ENCODE measurements at places on chromosomes 2 and 18.

- no peak for DNase-seq
These were observed 34.1 kb upstream of the MAT2A start for GRCh38 chr2:85504778-85505261.

DNA sequence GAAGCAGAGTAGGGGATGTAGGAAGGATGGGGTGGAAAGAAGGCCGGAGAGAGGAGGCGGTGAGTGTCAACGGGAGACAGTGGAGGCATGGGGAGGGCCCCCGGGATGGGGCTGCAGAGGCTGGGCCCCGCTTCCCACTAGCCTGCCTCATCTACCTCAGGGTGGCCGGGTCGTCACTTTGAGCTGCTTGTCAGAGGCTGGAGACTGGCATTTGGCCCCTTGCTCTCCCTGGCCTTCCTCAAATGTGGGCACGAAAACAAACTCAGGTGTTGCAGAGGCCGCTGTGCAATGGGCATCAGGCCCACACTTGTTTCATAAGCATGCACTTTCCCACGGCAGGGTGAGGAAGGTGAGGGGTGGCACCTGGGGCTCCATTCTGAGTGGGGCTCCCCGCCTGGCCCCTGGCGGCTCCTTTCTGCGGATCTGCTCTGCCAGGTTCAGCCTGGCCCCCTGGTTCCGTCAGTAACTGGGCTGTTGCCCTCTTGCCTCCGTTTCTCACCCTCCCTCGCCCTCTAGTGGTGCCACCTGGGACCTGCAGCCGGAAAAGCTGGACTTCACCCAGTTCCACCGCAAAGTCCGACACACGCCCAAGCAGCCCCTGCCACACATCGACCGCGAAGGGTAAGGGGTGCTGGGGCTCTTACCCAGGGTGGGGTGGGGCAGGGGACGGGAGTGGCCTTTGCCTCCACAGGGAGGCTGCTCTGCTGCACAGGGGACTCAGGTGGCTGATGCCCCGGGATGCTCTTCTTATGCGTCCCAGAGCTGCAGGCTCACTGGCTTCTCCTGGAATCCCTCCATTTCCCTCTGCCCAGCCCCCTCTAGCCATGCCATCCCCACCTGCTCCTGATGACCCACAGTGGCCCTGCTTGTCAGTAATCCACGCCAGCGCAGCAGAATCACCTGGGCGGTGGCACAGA is 125.4 kb downstream of the CTIF start:
- DNase-seq: peak; percentile 74

- no peak for DNase-seq
These were observed 12.1 kb downstream of the GALNT14 start for GRCh38 chr2:31125918-31126695.

- DNase-seq: no peak
These were observed 35.4 kb downstream of the CACNB4 start for GRCh38 chr2:152063325-152063924.

- DNase-seq: no peak
These were observed 23.8 kb downstream of the ANKAR start for GRCh38 chr2:189698020-189698887.

- peak; percentile 20 for DNase-seq
These were observed 455 bp downstream of the PREPL start for GRCh38 chr2:44360749-44361329.

DNA sequence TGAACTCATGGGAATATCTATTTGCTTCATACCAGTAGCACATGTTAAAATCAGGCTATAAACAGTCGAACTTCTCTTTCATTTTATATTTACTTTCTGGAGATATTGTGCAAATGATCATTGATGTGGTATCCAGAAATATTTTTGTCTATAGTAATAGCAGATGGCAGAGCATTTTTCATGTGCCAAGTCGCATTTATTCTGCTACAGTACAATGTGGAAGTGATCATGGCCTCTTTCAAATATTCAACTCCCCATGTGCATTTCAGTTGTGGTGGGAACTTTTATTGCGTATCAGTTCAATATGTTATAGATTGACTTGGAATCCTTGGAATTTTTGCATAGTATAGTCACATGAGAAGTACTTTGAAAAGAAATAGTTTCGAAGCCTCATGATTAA is 57.4 kb downstream of the RHBDD1 start:
- DNase-seq: no peak

- no peak for DNase-seq
These were observed 475.4 kb downstream of the PARD3B start for GRCh38 chr2:205020673-205021072.

- no peak for DNase-seq
These were observed 315.1 kb upstream of the EPAS1 start for GRCh38 chr2:45982096-45982495.

GRCh38 chr2:111176867-111177266 is 56.2 kb downstream of the BCL2L11 start:
- no peak for DNase-seq

DNA sequence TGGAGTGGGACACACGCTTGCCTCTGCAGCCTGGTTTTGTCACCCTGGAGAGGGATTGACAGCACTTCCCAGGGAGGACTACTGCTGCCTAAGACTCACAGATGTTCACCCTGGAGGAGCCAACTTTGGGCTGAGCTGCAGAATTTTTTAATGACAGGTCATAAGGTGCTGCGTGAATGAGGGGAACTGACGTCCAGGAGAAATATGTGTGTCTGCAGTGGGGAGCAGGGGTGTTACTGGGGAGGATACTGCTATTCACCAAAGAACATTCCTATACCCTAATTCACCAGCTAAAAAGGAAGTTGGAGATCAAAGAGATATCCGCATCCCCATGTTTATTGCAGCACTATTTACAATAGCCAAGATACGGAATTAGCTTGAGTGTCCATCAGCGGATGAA is 144.4 kb downstream of the MGAT5 start:
- no peak for DNase-seq

DNA sequence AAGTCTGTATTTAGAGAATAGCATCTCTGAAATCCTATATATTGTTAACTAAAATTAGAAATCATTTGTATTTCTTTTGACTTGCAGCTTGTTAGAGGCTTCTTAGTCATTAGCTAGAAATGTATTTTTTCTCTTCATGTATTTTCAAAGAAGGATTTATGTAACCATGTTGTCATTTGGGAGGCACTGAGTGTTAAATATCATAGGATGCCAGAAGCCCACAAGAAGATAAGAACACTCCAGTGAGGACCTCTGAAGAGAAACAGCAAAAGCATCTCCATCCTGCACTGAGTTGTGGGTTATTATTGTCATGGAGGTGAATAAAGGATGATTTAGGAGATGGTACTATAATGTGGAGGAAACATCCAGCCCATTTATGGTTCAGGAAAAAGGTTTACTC is 93.5 kb downstream of the UBE2E3 start:
- DNase-seq: no peak

DNA sequence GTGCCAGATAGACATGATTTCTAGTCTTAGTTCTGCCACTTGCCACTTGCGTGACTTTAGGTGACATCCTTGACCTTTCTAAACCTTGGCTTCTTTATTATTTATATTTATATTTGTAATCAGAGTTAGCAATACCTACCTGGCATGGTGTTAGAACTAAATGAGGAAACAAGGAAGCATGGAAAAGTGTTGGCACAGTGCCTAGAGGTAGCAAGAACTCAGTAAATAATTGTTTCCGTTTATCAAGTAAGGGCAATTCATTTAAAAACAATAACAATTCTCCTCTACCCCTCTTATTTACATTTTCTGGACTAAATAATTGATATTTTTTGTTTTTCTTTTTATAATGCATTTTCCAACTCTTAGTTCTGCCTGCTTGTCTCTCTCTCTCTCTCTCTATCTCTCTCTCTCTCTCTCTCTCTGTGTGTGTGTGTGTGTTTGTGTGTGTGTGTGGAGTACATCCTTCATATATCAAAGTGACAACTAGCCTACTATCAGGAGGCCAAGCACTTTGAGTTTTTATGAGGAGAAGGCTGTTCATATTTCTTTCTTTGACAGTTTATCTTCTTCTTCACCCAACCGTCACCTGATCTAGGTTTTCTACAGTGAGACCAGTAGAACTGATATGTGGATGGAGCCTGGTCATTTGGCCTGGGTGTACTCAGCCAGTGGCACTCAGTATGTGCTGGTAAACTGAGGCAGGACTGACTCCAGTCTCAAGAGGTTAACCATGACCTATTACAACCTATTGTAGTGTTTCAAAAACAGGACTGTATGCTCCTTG is 134.5 kb downstream of the LRRTM1 start:
- no peak for DNase-seq

GRCh38 chr2:236130349-236130998 is 37.7 kb downstream of the GBX2 start:
- DNase-seq: no peak

DNA sequence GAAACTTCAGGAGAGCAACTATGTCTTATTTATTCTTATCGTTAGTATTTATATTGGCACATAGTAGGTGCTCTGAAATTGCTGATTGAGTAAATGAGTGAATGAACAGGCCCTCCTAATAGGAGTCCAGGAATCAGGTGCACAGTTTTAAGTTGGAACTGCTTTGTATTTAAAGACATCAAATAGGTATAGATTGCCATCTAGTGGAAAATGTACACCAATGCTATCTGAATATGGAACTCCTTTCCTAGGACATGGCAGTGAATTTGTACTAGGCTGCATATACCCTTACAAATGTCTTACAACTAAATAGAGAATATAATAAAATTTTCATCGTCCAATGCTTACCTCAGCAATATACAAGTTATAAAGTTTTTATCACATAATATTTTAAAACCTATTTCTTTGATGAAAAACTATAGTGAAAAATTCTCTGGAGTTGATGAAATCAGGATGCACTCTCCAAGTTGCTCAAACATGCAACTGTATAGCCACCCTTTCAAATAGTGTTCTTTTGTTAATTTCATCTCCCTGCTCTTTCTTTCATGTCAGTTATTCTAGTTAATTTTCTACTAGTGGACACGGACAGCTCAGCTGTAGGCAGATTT is 318.9 kb upstream of the SYT4 start:
- peak; percentile 10 for DNase-seq

DNA sequence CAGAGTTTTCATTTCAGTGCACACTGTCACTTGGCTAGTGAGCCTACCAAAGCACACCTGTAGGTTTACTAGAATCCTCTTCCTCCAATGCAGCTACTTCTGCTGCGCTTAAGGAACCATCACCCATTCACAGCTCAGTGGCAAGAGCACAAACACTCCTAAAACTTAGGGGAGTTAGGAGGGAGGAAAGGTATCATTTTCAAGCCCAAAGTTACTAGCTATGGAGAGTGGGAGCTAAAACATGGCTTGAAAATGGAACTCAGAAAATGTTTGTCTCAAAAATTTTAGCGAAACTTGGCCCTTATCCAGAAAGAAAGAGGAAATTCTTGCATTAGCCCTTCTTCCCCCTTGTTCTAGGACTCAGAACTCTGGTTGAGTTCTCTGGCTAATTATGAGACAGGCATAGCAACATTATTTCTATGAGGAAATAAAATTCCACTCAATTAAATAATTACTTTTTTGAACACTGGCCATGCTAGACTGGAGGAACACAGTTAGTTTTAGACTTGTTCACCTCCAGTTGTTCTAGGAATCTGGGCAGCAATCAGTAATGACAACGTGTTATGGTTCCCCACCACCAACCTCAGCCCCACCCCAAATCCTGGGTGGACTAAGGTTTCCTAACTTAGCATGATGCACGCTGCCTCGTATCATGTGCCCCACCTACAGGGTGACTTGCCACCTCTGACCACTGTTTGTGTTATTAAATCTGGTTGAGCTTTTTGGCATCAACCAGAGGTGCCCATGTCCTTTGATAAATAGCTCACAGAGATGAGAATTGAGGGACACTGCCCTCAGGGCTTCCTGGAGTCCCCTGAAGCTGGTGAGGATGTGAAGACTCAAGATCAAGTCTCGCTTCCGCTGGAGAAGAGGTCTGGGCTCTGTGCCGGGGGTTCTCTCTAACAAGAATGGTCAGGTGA is 32.8 kb downstream of the LPIN2 start:
- no peak for DNase-seq

GRCh38 chr18:48850822-48851598 is 99.8 kb downstream of the SMAD7 start:
- DNase-seq: no peak

GRCh38 chr18:59056706-59057492 is 82.8 kb upstream of the SEC11C start:
- DNase-seq: peak; percentile 38

DNA sequence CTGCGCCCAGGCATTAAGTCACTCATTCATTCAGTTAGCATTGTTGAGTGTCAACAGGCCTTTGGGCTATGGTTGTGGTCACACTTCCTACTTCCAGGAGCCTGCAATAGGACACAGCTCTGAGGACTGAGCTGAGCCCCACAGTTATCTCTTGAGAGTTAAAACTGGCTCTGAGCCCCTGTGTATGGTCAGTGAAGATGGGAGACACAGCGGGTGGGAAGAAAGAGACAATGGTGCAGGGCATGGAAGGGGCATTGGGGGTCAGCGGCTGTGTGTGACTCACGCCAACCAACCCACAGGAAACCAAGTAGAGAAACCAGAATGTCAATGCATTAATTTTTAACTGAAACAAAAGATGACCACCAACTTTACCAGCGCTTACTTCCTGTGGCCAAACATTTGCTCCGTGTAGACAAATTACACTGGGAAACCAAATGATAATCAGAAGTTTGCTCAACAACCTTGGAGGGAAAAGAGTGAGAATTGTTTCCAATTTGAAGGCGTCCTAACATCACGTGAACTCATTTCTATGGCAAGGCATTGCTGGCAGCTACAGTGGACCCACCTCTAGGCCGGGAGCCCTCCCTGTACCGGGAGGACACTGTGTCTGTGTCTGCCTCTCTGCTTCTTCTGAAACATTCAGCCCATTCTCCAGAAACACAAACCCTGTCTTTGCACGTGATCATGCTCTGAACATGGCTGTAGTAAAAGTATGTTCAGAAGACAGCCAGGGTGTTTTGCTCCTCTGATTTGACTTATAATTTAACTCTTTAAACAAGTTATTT is 212.0 kb upstream of the ID2 start:
- no peak for DNase-seq

DNA sequence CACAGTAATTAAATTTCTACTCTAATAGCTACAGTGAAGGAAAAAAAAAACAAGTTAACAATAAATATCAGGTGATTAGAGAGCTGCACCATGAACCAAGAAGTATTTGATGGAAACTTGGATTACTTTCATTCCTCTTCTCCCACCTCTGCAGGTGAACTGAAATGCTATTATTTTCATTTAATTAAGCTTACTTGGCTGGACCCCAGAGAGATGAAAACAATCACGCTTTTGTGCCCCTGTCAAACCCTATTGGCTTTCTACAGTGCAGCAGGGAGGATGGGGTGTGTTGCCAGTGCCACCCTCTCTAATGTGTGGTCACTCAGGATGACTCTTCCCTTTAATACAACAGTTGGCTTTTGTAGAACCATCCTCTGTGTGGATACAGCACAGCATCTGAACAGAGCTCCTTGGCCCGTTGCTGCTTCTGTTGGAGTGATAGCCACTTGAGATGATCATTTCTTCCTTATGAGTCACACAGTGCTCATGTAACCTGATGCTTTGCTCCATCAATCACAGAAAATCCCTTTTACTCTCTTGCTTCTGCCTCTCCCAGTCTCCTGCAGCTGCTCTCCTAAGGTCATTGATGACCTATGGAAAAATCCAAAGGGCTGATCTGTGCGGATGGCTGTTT is 5.5 kb upstream of the ARL4C start:
- no peak for DNase-seq

- no peak for DNase-seq
These were observed 280.8 kb downstream of the SETBP1 start for GRCh38 chr18:44961288-44961995.

GRCh38 chr18:74316257-74317170 is 875 bp downstream of the C18orf63 start:
- DNase-seq: no peak

- no peak for DNase-seq
These were observed 17.7 kb downstream of the MAP2 start for GRCh38 chr2:209441541-209441940.

GRCh38 chr2:81206216-81206615 is 901.7 kb upstream of the LRRTM1 start:
- no peak for DNase-seq

Measured in HEK293T (cell line).